ENCODE measurements at places on chromosomes 13 and 19.

DNA sequence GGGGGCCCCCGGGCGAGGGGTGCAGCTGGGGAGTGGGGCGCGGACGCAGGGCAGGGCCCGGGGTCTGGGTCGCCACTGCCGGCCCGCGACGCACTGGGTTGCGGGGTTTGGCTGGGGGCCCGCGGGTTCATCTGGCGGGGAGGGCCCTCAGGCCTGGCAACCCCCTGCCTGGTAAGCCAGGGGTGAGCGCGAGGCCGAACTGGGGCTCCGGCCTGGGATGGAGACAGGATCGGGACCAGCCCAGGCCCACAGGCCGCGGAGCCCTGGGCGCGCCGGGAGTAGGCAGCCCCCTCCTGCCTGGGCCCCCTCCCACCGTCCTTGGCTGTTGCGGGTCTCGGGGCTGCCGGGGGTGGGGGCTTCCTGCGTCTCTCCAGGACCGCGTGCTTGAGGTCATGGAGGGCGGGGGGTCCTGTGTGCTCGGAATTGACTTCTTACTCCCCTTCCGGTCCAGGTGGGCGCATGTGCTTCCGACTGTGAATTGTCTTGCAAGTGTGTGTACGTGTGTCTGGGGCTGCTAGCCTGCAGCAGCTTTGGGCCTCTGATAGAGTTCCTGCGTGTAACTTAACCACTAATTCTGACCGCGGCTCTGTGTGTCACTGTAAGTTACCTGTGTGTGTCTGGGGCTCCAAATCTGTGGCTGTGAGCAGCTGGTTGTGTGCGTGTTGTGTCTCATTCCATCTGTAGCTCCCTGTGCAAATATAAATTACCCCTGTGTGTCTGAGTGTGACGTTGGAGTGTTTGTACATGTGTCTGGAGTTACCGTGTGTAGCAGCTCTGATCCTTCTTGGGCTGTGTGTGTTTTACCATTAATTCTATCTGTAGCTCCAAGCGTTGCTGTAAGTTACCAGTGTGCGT lies 751 bp downstream of the GRAMD1A start:
- DNase-seq: no peak

DNA sequence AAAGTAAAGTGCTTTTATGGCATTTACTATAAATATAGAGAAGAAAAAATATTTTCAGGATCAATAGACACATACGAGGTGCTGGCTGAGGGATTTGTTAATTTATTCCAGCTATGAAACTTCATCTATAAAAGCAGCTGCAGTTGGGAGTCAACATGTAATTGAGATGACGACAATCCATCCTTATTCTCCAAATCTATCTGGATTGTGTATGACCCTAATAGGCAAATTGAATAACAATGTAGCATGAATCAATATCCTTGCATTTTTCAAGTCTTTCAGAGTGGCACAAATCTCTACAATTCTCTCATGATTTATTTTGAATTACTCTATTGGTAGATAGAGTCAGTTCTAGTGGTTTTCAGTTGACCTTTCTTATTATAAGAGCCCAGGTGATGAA lies 1296.5 kb upstream of the SPRY2 start:
- no peak for DNase-seq

DNA sequence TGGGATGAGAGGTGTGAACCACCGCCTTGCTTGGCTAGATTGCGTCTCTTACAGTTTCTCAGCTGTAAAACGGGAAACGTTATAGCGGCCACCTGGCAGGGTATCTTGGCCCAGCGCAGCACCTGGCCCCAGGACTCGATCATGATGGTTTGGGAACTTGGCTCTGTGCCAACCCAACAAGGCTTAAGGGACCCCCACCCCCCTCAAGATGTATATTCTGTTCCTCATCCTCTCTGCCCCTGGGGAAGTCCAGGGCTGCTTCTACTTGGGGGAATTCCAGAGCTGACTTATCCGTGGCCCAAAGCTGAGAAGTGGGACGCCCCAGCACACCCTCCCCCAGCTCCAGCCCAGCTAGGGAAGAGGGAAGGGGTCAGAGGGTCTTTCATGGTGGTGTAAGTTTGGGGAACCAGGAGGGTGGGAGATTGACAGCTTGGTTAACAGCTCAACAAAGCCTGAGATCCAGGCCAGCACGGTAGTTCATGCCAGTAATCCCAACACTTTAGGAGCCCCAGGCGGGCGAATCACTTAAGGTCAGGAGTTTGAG lies 695 bp downstream of the ICAM1 start:
- DNase-seq: no peak

DNA sequence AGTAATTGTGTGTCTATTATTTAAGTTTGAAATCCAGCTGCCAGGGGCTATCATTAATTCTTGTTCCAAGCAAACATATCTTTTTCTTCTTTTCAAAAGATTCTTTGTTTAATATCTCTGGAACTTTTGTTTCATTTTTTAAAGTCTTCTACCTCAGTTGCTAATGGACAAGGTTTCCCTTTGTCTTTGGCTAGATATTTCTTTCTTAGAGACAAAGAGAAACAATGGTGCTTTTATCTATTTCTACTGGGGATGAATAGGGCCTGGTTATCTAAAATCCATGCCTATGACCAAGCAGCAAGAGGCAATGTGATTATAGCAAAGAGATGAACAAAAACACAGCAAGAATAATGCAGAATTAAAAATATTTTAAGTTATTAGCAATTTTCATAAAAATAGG lies 661.3 kb upstream of the KLF12 start:
- DNase-seq: no peak

GRCh38 chr13:84393981-84394625 lies 511.8 kb upstream of the SLITRK1 start:
- DNase-seq: no peak

DNA sequence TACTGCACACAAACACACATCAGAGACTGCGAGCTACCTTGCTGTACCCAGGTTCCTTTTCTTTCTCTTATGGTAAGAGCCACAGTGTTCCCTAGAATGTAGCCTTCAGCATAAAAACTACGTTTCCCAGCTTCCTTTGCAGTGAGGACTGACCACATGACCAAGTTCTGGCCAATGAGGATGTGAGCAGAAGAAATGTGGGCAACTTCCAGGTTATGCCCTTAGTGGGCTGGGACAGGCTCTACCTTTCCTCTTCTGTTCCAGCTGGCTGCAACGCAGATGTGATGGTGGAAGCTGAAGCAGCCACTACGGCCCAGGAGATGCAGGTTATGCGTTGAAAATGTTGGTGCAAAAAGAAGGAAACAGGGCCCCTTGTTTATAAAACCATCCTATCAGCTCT lies 27.5 kb downstream of the VRK3 start:
- no peak for DNase-seq

- no peak for DNase-seq
These were observed at the start of gene CHST8 for GRCh38 chr19:33621811-33622504. TSS of gene CHST8 (plus strand) at chr19:33621953. CDS start at chr19:33689262, 67,309 bp downstream.

DNA sequence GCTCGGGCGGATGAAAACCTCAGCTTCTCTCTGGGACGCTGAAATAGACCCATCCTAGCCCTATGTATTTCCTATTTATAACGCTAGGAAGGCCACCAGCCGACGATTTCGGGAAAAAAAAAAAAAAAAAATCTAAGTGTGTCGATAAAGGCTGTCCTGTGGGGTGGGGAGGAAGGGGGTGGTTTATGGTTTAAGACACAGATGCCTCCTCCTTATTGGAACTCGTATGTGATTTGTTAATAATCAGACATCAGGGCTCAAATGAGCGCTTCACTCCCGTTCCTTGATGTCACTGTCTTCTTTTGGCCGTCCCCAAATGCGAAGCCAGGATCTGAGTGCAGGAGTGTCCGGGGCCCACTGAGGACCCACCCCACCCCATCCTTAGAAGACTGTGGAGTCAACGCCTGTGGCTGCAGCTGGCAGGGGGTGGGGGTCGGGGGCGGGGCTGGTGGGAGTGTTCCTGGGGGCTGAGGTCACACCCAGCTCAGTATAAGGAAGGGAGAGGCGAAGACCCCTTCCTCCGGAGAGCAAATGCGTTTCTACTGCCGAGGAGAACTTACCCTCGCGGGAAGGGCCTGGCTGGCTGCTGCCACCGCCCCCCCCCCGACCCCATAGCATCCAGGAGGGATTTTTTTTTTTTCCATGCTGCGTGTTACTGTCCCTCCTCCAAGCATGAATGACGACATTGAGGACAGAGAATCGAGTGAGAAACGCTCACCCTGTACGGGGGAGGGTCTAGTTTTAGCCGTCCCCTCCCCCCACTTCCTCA lies 971 bp downstream of the ATCAY start:
- DNase-seq: no peak

DNA sequence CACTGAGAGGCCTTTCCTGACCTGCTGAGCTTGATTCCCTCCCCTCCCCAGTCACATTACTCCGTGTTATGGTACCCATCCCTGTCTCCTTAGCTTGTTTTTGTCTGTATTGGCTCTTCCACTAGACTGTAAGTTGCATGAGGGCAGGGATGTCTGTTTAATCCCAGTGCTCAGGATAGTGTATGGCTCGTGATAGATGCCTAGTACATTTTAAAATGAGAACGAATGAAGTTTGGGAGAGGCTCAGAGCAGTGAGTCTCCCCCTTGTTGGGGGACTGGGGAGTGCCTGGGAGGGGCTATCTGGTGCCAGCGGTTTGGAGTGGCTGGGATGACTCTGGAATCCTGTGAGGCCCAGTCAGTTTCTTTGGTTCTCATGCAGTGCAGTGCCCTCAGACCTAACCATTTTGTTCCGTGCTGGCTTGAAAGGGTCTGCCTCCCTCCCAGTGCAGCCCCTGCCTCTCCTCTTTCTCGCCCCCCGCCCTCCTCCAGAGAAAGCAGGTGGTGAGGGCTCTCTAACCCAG lies 35.5 kb downstream of the ACTN4 start:
- DNase-seq: no peak

DNA sequence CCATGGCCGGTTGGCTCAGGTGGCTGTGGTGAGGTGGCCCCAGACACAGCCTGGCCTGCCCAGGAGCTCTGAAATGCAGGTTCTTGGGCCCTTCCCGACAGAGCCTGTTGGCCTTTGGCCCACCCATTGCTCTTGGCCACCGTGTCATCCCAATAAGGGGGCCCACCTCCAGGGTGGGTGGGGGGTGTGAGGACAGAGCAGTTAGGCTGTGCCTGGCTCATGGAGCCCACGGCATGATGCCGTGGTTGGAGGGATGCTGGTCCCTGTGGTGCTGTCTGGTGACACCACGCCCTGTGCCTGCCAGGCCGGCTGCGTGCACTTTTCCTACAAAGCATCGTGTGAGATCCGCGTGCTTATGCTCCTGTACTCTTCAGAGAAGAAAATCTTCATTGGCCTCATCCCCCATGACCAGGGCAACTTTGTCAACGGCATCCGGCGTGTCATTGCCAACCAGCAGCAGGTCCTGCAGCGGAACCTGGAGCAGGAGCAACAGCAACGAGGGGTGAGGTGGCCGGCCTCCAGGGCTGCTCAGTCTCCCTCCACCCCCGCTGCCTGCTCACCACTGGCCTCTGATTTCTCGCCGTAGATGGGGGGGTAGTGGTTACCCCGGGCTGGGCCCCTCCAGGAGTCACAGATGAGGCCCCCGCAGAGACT lies 7.6 kb downstream of the PNKP start:
- no peak for DNase-seq

DNA sequence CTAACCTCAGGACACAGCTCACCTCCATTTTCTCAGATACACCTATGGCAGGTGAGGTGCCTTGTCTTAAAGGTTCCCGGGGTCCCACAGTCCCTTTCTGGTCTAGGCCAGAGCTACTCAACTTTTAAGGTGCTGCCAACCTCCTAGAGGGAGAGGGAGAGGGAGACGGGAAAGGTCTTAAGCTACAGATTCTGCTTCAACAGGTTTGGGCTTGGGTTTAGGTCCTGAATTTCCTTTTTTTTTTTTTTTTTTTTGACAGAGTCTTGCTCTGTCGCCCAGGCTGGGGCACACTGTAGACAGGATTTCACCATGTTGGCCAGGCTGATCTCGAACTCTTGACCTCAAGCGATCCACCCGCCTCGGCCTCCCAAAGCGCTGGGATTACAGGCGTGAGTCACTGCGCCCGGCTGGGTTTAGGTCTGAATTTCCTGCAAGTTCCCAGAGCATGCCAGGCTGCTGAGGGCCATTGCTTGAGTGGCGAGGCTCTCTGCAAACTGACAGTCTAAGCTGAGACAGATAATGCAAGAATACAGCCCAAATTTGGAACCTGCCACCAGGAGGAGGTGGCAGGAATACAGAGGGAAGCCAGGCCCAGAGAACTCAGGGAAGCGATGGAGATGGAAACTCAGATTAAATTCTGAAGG lies 7.8 kb upstream of the SYCN start:
- DNase-seq: no peak

- no peak for DNase-seq
These were observed 367.2 kb downstream of the DNAJC15 start for GRCh38 chr13:43390619-43391018.

- no peak for DNase-seq
These were observed 127.5 kb downstream of the B3GLCT start for GRCh38 chr13:31327182-31327860.

DNA sequence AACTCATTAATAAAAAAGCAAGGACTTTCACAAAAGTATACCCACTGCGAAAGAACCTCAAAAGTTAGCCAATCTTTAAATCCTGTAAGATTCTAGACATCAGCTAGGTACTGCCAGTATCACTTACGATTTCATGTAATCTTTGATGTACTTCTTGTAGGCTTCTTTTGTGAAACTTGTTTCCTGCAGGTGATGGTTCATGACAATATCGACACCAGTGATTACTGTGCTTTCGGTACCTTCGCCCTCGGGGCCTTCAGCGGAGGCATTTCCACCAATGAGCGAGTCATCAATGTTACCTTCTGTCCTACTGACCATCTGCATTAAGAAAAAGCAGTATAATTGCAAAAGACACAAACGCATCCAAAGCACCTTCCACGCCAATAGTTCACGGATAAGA lies 1.1 kb downstream of the TPT1 start:
- DNase-seq: no peak

DNA sequence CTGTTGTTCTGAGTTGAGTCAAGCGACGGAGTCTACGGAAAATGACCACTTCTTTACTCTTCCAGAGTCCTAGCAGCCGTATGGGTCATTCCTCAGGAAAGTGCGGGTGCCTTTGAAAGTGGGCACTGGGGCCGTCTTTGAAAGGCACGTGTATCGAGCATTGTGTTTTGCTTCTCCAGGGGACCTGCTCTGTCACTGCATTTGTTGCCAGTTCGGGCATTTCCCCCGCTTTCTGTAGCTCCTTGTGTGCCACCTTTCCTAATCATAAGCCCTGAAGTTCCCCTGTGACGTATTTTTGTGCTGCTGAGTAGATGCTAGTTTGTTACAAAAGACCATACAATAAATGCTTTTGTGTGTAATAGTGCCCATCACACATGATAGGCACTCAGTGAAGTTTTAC lies 24.4 kb downstream of the SPATA13 start:
- DNase-seq: no peak

- DNase-seq: no peak
These were observed 4.9 kb upstream of the SBK3 start for GRCh38 chr19:55550321-55550650.

DNA sequence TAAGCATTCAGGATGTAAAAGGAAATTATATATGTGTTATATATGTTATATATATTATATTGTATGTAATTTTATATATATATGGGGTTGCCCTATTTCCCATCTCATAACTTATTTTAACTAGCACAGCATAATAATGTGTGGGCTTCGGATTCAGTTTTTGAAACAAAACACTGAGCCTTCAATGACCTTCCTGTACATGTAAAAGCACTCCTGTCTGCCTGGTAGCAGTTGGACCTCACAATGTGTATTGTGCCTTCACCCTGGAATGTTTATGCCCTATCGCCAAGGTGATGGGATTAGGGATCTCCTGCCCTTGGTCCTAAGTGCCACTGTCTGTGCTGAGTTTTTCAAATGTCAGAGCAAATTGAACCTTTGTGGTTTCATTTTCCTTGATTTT lies 968.8 kb downstream of the TUBA3C start:
- no peak for DNase-seq

- no peak for DNase-seq
These were observed 29.3 kb upstream of the PSG8 start for GRCh38 chr19:42794765-42795164.
